ENCODE measurements at places on chromosomes 5 and 9.
A peak's percentile ranks its signal among the peaks of the same experiment; 100 is the strongest.

DNA sequence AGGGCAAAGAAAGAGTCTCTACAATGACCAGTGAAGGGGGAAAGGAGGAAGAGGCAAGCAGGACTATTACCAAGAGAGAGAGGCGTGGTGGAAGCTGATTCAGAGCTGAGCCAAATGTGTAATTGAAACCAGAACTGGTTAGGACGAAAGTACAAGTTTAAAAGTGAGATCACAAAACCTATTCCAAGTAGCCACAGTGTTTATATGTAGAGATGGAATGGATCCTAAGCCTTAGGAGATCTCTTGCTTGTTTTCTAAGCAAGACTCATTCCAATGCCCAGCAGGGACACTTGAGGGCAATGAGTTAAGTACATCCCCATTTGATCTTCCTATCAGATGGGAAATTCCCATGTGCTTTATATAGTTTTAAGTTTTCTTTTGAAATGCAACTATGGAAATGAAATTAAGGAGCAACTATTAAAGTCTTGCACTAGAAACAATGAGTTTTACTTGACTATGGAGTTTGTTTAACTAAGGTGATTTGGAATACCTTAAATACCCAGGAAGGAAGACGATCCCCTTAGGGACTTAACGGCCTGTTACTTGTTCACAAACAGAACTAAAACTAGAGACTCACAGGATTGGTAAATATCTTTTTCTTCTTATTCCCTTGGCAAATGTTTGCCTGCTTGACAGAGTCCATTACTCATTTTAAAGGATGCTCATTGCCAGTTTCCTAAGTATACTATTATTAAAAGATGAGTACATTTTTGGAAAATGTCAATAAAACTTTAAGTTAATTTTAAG is 51.1 kb upstream of the SNX2 start:
- peak; percentile 68 for DNase-seq

GRCh38 chr5:163633926-163634460 is 128.6 kb downstream of the MAT2B start:
- DNase-seq: no peak

- DNase-seq: no peak
Measured at GRCh38 chr5:113115061-113115460, 138.5 kb downstream of the DCP2 start.

DNA sequence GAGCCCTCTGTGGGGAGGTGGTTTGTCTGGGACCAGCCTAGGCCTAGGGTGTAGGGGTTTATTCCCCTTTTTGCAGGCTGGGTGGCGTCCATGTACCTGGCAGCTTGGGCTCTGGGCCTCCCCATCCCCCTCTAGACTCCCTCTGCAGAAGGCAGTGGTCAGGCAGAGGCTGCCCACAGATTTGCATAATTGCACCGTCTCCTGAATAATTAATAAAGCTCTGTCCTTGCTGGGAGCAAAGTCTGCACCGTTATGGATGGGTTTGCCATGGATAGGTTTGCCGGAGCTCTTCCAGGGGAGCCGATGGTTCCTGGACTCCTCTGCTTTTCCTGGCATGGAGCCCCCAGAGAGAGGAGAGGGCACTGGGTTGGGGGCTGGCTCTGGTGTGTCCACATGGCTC is 60.4 kb downstream of the DAB2IP start:
- DNase-seq: no peak

DNA sequence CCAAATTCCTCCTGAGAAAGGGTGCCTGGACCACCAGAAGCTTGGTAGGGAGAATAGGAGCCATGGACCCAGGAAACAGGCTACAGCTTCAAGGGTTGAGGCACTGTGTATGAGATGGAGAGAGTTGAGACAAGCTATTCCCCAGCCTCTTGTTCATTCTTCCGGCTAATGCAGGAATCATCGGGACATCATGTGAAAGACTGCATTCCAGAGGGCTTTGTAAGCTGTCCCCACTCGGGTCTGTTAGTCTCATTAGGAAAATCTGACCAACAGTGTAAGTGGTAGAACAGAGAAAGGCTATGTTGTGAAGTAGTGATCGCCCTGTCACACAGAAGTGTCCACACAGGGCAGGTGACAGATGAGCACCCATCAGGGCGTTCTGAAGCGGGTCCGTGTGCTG is 81.4 kb downstream of the GABBR2 start:
- DNase-seq: peak; percentile 7

- DNase-seq: peak; percentile 7
Measured at GRCh38 chr9:126108240-126108639, 218.4 kb upstream of the MVB12B start.

- no peak for DNase-seq
Measured at GRCh38 chr5:106759581-106759980, 911.2 kb downstream of the EFNA5 start.

GRCh38 chr9:86575137-86575536 is 220.9 kb upstream of the TUT7 start:
- DNase-seq: no peak

DNA sequence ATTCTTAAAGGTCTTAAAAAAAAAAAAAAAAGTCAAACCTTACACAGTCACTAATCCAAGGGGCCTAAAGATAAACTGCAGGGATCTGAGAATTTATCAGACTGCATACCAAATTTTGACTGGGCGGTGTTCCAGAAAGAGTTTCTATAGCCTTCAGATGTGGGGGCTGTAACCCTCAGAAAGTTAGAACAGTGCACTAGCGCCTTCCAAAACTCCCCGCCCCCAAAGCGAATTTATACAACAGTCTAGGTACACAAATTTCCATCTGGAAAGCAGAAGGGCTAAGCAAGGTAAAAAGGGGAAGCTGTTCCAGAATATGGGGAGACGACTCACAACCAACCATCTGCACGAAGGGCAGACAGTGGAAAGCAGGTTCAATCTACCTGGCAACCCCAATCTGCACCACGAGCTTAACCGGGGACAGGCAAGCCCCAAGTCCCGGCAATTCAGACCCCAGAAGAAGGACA is 813 bp downstream of the ERMP1 start:
- DNase-seq: peak; percentile 25

GRCh38 chr5:38013107-38013506 is 173.3 kb upstream of the GDNF start:
- DNase-seq: no peak

DNA sequence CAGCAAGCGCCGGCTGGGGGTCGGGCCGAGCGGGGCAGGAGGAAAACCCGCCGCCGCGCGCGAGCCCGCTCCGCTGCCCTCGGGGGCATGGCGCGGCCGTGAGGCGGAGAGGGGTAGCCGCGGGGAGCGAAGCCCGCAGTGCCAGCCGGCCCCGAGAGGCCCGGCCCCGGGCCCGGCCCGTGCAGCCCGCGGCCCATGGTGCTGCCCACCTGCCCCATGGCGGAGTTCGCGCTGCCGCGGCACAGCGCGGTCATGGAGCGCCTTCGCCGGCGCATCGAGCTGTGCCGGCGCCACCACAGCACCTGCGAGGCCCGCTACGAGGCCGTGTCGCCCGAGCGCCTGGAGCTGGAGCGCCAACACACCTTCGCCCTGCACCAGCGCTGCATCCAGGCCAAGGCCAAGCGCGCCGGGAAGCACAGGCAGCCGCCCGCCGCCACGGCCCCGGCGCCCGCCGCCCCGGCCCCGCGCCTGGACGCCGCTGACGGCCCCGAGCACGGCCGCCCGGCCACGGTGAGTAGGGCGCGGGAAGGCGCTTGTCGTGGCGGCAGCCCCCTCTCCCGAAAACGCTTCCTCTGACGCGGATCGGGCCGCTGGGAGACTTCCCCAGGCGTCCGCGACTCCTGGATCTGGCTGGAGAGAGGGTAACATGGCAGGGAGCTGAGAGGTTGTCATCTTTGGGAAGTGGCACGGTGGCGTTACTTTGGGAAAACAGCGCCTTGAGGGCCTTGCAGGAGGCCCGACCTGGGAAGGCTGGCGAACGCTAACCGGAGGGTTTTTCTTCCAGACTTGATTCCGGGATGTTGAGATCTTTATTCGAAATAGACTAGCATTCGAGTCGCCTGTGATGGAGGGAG is 523 bp downstream of the MAML1 start:
- peak; percentile 38 for DNase-seq

DNA sequence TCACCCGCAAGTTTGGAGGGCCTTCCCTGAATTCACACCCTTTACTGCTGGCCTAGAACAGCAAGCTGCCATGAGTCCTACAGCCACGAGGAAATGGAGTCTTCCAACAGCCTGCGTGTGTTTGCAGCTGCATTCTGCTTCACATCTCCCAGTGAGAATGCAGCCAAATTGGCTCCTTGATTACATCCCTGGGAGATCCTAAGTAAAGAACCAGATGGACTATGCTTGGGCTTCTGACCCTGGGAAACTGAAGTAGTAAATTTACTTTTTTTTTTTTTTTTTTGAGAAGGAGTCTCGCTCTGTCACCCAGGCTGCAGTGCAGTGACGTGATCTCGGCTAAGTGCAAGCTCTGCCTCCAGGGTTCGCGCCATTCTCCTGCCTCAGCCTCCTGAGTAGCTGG is 617.0 kb upstream of the CDH18 start:
- peak; percentile 87 for DNase-seq

GRCh38 chr5:33701251-33701650 is 190.5 kb downstream of the ADAMTS12 start:
- no peak for DNase-seq

DNA sequence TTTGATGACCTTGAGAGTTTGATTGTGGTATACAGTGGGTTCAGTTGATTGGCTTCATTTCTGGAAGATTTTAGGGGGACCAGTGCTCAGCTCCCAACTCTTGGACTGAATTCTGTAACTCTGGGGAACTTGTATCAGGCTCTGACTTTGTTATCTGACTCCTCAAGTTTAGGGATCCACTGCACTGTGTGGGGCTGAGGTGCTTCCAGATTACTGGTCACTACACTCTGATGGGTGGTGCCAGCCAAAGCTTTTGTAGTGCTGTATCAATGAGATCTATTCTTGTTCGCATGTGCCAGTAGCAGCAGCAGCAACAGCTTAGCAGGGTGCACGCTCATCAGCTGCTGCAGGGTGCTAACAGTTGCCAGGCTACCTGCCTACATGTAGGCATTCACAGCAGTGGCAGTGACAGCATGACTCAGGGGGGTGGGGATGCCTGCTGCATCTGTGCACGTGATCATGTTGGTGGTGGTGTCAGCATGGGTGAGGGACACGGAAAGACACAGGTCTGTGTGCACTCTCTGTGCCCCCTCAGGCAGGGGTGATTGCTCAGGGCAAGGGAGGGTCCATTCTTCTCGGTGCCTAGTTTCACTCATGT is 438.8 kb upstream of the SEMA6A start:
- no peak for DNase-seq

DNA sequence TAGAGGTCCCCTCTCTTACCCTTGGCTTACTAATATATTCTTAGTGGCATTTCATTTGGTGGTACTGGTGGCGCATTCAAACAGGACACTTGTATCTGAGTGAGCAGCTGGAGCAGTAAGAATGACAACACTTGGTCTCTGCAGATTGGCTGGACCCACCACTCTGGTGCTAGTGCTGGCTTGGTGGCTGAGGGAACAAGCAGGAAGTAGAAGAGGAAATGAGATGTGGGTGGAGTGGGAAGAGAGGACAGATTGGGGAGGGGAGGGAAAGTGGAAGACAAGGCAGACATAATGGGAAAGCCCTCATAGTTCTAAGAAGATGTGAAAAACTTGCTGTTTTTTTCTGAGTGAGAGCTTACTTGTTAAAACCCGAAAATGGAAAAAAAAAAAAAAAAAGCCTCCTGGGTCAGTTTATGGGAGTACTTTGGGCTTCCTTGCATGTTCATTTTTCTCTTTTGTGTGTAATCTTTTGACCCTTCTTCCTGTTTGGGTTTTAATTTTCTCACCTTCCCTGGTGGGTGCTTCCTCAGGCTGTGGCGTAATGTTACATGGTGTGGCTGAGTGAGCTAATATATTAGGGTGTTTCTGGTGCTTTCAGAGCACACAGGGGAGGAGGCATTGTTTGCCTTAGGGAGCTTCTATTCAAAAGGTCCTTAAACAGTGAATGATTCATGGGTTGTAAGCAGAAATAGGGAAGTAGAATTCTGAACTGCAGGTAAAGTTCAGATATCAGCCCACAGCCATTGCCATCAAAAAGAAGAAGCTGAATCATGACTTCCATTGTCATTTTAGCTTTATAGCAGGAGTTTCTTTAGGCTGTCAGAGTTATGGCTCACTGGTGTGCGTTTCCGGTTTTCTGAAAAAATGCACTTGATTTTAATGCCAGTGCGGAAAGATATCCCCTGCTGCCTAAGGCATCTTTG is 52.3 kb downstream of the TLE4 start:
- no peak for DNase-seq

DNA sequence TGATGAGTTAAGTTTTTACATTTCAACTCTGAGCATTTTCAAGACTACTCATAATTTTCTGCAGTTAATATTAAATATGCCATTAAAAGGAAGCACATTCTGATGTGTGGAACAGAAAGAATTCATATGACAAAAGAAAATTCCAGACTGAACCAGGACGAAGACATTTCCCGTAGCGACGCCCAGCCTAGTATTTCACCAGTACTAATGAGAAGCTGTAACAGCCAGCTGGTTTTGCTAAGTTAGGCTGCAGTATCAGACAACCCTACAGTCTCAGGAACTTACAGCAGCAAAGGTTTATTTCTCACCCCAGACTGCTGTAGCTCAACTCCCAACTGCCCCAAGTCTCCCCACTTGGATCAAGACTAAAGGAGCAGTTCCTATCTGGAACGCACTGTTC is 91.6 kb downstream of the TMEM174 start:
- no peak for DNase-seq

DNA sequence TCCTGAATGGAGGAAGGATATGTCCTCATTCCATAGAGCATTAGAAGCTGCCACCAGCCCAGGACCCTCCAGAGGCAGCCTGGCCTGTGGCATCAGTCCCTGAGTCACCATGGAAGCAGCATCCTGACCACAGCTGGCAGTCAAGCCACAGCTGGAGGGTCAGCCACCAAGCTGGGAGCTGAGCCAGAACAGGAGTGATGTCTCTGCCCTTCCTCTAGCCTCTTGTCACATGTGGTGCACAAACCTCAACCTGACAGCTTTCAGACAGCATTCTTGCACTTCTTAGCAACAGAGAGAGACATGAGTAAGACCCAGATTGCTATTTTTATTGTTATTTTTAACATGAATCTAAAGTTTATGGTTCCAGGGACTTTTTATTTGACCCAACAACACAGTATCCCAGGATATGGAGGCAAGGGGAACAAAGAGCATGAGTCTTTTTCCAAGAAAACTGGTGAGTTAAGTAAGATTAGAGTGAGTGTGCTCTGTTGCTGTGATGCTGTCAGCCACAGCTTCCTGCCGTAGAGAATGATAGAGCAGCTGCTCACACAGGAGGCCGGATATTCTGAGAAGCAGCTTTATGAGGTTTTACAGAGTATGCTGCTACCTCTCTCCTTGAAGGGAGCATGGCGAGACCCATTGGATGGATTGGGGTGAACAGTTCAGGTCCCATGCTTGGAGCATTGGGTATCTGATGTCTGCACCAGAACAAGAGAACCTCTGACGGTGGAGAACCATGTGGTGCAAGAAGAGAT is 13.0 kb upstream of the CYFIP2 start:
- DNase-seq: no peak

DNA sequence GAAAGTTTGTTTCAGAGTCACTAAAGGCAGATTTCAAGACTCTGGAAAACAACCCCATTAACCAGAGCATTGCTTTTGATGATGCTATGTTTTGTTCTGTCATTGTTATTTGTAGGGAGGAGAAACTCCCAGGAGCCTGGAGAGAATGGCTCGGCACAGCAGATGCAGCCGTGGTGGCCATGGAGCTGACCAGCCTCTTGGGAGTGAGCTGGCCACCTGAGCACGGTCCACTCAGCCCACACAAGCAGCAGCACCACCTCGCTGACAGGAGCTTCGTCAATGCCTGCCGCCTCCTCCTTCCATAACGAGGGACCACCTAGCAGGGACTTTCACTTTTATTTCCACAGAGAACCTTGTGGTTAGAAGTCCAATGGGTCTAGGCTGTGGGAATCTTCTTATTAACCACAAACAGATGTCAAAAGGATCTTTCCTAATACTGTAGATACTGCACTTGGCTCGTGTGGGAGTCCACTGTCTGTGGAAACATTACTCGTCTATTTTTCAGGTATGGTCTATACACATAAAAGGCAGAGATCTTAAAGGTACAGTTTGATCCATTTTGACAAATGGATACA is 21.0 kb upstream of the SMIM32 start:
- DNase-seq: no peak
